Occipital lobe (tissue), 3 donors: ENCODE measurements at places on chromosomes 4 and X. TPM values are rescaled to one million over a fixed set of nuclear protein-coding genes. Genes with fewer than 3 reads are reported as not detected.

AFP gene
- 0.62 TPM for total RNA-seq

TEX13A gene
- not detected for total RNA-seq

PLAC1 gene
- total RNA-seq: not detected

IL21 gene
- total RNA-seq: not detected

KCND1 gene
- 1.1 TPM for total RNA-seq

H2BW2 gene
- not detected for total RNA-seq

SMAD1 gene
- 18.4 TPM for total RNA-seq

TNMD gene
- total RNA-seq: not detected

TRIM75 gene
- not detected for total RNA-seq

GPC3 gene
- total RNA-seq: 5.3 TPM

GNRHR gene
- not detected for total RNA-seq

SATL1 gene
- total RNA-seq: 1.2 TPM

STBD1 gene
- 0.47 TPM for total RNA-seq

KIAA1210 gene
- under 0.01 TPM for total RNA-seq

MAMLD1 gene
- total RNA-seq: 0.94 TPM

NPY2R gene
- total RNA-seq: 1.2 TPM

STK32B gene
- total RNA-seq: 25.9 TPM

HAND2 gene
- total RNA-seq: not detected

ERVMER34-1 gene
- 1.9 TPM for total RNA-seq

CFAP97 gene
- 73.5 TPM for total RNA-seq
